ENCODE measurements at places on chromosomes 16 and 17.

DNA sequence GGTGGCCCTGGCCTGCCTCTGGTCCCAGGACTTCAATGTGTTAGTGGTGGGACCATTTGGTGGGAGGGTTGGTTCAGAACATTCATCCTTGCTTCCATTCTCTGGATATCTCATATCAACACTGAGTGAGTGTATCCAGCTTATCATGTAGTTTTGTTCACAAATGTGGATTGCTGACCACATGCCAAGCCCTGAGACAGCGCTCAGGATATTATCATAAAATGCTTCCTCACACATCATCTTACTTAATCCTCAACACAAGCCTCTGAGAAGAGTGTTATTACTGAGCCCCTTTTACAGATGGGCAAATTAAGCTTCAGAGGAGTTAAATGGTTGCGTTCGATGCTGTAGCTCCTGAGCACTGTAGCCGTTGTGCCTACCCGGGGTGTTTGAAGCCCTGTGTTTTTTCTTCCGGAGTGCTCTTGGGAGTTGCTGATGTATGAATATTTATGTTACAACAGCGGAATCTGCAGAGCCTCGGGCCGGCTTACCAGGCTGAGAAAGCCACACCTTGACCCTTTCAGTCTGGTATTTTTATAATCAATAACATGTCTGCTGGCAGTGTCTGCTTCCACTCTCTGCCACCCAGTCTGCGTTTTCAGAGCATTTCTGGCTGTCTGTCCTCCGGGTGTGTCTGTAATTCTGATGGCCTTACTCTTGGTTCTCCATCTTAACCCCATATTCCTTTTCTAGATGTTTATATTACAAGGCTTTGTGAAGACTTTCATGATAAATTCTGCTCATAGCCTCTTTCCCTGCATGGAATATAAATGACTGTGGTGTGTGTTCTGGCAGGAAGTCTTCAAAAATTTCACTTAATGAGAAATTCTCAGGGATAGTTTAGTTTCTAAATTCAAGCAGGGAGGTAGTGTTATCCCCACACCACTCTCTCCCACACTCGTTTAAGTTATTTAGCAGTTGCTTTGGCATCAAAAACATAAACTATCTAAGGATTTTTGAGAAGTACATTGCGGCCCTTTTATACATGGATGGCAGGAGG lies 2.9 kb downstream of the GLP2R start:
- DNase-seq, result no peak

DNA sequence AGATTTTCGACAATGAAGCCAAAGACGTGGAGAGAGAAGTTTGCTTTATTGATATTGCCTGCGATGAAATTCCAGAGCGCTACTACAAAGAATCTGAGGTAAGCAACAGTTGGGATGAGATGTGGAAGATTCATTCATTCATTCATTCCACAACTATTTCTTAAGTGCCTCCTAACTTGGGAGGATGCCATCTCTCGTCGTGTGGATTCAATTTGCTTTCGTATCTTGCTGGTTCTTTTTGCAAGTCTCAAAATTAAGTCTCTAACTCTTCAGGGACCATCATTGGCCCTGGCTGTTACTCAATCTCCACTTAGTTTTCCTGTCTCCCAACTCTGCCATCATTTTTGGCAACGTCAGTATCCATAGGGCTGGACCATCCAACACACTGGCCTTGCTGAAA lies 85.6 kb upstream of the NOL11 start:
- DNase-seq, result no peak

GRCh38 chr17:73343168-73343634 lies 31.4 kb upstream of the CDC42EP4 start:
- peak; percentile 57 for DNase-seq

DNA sequence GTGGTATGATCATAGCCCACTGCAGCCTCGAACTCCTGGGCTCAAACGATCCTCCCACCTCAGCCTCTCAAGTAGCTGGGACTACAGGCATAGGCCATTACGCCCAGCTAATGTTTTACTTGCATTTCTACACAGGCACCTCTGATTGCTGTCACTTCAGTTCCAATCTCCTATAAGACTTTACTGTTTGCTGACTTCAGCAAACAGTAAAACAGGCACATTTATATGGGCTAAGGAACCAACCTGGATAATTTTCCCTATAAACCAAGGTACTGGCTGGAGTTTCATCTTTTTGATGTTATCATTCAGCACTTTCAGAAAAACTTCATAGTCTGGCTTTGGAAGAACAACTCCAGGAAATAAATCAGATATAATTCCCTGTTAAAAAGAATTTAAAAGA lies 114.2 kb downstream of the DNAH3 start:
- DNase-seq, result no peak

- no peak for DNase-seq
Observed at GRCh38 chr16:81521141-81521626, 76.6 kb downstream of the CMIP start.

DNA sequence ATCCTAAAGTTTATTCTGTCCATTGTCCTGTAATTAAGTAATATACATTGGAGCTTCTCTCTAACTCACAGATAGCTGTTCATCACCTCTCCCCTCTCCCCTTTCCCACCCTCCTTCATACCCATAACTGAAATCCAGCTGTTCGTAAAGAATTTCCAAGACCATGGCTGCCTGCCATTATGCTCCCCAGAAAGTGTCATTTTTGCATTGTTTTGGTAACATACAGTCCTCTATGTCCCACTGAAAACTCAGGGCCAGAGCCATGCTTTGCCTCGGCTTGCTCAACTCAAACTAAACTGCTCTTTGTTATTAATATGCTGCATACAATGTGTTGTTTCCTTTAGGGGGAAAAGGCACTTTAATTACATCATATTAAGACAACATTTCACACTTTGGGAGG lies 132.0 kb downstream of the MRTFB start:
- no peak for DNase-seq

DNA sequence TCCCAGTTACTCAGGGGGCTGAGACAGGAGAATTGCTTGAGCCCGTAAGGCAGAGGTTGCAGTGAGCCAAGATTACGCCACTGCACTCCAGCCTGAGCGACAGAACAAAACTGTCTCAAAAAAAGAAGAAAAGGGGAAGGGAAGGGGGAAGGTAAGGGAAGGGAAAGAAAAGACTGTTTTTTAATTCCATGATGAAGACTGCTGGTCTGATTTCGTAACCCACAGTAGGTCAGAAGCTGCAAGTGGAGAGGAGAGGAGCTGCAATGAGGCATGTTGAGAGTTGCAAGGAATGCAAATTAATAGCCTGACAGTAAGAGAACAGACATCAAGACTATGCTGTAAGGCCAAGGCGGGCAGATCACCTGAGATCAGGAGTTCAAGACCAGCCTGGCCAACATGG lies 33.3 kb downstream of the HELZ start:
- DNase-seq, result peak; percentile 10

- DNase-seq, result no peak
Observed at GRCh38 chr16:86771506-86772460, 193.4 kb downstream of the FOXL1 start.

DNA sequence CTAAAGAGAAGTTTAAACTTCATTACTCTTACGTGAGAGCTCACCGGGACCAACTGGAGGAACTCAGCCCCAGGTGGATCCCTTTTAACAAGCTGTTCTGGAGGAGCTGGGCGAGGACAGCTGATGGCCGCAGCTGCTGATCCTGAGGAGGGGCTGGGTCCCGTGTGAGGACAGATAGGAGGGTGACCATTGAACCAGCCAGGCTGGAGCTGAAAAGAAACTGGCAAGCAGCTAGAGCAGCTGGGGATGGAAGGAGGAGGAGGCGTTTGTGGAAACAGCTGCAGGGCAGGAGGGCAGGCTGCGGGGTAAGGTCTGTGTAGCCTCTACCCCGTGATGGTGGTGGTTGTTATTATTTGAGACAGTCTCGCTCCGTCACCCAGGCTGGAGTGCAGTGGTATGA lies 119.5 kb downstream of the AATF start:
- DNase-seq, result no peak

GRCh38 chr17:79072544-79072943 lies 2.1 kb upstream of the ENGASE start:
- no peak for DNase-seq

DNA sequence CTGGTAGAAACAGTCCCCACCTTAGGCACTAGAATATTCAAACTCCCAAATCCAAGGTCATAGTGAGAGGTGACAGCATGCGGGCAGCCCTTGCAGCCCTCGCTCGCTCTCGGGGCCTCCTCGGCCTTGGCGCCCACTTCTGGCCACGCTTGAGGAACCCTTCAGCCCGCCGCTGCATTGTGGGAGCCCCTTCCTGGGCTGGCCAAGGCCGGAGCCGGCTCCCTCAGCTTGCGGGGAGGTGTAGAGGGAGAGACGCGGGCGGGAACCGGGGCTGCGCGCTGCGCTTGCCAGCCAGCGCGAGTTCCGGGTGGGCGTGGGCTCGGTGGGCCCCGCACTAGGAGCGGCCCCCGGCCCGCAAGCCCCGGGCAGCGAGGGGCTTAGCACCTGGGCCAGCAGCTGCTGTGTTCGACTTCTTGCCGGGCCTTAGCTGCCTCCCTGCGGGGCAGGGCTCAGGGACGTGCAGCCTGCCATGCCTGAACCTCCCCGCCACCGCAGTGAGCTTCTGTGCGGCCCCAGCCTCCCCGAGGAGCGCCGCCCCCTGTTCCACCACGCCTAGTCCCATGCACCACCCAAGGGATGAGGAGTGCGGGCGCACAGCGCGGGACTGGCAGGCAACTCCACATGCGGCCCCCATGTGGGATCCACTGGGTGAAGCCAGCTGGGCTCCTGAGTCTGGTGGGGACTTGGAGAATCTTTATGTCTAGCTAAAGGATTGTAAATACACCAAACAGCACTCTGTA lies 45.0 kb downstream of the KPNA2 start:
- DNase-seq, result no peak
